ENCODE measurements at places on chromosomes 5 and 9.
A peak's percentile ranks its signal among the peaks of the same experiment; 100 is the strongest.

- no peak for DNase-seq
These were observed 175.1 kb upstream of the MSX2 start for GRCh38 chr5:174549254-174549653.

DNA sequence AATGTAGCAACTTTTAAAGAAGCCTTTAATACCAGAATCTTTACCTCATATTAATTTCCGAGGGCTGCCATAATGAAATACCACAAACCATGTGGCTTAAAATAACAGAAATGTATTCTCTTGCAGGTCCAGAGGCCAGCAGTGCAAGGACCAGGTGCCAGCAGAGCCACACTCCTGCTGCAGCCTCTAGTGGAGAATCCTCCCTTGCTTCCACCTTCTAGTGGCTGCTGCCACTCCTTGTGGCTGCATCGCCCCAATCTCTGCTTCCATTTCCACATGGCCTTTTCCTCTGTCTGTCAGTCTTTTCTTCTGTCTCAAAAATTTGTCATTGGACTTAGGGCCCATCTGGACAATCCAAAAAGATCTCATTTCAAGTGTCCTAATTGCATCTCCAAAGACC lies 401.5 kb downstream of the EFNA5 start:
- no peak for DNase-seq

DNA sequence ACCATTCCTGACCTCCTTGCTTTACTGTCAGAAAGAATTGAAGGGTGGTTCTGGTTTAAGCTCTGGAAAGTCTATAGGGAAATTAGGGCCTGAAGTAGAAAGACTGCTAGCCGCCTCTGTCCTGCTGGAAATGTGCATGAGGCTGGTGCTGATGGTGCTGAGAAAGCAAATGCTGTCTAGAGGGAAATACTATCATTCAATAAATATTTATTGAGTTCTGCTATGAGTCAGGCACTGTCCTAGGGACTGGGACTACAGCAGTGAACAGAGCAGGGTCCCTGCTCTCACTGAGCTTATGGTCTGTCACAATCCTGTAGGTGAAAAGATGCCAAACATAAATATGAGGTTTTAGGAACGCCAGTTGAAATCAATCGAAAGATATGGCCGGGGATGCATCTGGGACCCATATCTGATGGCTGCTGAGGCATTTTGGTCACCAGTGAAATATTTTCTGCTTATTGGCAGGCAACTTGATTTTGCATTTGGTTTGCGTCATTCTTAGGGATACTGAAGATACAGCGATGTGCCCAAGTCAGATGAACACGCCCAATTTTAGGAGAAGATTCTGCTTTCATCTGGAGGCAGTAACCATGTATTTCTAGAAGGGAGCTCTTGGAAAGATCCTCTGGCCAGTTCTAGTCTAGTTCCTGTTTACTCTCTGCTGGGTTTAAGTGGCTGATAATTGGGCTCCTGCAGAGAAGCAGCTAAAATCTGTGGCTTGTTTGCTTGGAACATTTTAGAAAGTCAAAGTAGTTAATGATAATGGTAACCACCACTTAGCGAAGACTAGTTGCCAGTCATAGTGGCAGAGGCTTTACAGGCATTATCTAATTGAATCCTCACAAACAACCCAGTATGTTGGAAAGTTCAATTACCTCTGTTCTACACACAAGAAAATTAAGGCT lies 73.3 kb downstream of the INSYN2B start:
- DNase-seq: no peak

GRCh38 chr5:129771058-129771838 lies 23.4 kb downstream of the MINAR2 start:
- peak; percentile 81 for DNase-seq

DNA sequence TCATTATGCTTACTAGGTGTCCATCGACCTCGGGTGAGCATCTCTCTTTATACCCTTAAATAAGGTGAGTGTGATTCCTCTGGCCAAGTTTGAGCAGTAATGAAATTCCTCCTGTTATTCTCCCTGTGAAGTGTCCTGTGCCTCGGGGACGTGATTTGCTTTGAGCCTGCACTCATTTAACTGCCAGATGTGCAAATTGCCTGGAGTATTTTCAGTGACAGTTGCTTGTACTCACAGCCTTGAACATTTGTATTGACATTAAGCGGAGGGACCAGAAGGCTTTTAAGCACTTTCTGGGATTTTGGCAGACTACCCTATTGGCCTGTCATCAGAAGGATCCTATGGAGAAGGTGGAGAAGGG lies 126.9 kb downstream of the DOCK2 start:
- no peak for DNase-seq

GRCh38 chr5:157679801-157680200 lies 8.5 kb downstream of the C5orf52 start:
- no peak for DNase-seq

DNA sequence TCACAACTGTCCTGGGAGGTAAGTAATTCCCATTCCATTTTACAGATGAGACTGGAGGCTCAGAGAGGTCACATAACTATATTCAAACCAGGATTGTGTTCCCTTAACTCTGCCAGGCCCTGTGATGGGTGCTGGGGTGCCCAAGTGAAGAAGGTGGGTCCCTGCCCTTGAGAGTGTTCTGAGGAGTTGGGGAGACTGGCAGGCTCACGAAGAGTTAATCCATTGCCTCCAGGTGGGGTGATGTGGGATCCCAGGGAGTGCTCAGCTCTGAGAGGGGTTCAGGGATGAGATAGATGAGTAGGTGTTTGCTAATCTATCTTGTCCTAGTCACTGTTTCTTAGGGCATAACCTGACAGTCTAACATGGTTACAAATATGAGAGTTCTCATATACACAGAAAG lies 36.7 kb downstream of the GSN start:
- no peak for DNase-seq

DNA sequence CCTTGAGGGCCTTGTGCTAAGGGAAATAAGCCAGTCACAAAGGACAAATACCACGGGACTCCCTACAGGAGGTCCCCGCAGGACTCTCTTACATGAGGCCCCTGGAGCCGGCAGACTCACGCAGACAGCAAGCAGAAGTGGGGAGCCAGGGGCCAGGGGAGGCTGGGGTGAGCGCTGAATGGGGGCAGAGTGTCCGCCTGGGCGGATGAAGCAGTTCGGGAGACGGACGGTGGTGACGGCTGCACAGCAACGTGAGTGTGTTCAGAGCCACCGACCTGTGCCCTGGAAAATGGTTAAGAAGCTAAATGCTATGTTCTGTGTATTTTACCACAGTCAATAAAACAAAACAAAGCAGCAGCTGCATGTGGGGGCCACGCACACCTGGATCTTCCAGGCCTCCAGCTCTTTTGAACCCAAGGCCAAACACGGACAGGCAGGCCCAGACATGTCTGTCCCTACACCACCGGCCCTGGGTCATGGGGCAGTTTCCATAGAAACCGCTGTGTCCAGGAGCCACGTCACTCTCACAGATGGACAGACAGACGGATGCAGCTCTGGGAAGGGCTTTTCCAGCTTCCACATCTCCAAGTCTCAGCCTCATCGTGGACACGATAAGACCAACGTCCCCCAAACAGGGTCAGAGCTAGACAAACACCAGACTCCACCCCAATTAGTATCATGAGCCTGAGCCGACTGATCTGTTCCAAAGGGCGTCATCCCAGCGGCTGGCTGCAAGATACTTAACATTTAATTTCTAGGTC lies 103.9 kb downstream of the VAV2 start:
- DNase-seq: peak; percentile 54

DNA sequence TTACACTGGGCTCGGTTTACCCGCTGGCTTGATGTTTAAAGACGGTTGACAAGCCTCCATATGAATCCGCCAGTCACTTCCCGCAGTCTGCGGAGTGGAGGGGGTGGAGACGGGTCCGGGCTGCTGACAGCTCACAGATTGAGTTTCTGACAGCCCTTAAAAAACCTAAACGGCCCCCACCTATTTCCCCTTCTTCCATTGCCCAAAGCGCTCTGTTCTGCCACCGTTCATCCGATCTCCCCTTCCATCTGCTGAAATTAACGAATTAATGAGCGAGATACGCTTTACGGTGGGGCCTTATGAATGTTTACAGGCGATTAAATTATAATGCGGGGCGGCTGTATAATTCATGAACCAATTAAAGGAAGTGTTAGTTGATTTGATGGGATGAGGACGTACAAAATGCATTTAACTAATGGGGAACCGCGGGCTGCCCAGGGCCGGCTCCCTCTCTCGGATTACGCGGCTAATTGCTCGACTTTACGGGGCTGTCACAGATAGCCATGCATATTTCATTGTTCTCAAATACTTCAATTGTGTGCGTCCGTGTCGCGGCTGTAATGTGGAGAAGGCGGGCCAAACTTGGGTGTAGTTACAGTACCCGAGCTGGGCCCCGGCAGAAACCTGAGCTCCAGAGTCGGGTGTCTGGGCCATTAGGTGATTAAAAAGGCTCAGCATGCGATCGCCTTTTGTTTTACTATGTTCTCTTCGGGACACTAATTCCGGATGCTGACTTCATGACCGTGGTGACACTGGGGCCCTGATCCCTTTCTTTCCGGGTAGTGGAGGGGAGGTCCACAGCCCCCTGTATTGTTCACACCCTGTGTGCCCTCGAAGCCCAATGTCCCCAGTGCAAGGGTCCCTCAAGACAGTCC lies 74.9 kb downstream of the GTF3C4 start:
- no peak for DNase-seq

GRCh38 chr9:84141741-84142370 lies 161.3 kb downstream of the RMI1 start:
- no peak for DNase-seq

- DNase-seq: peak; percentile 95
These were observed 32.5 kb downstream of the LEAP2 start for GRCh38 chr5:132905938-132906337.

GRCh38 chr9:4174546-4175175 lies 125.2 kb downstream of the GLIS3 start:
- DNase-seq: peak; percentile 36

DNA sequence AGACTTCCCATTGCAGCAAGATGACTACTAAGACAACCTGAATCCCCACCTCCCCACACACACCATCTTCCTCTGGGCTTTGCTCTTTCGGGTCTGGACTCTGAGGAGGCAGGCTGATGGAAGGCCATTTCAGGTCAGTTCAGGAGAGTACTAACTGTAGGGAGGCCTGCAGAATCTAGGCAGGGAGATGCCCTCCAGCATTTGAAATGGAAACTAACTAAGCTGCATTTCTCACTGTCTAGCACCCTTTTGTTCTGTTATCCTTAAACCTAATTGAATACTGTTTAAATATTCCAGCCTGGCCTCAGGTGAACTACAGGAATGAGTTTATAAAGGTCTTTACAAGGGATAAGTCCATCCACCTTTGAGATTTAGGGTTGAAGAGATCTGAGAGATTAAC lies 4.9 kb upstream of the TBCA start:
- DNase-seq: no peak

- DNase-seq: no peak
These were observed 24.2 kb upstream of the ELAVL2 start for GRCh38 chr9:23850242-23850689.

- DNase-seq: no peak
These were observed 99.4 kb downstream of the RMI1 start for GRCh38 chr9:84079994-84080393.

DNA sequence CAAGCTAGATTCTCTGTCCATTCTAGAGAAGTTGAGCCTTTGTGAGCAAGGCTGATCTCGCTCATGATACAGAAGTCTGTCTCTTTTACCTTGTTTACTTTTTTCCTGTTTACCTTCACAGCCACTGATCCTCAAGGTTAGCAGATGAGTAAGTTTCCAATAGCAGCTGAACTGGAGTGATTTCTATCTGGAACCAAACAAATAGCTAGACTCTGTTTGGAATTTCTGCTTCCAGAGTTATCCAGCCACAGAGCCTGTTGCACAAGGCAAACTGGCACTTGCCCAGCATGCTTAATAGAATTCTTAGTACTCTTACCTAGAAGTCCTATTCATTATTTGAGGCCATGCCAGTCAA lies 12.8 kb upstream of the PANK3 start:
- DNase-seq: peak; percentile 66

DNA sequence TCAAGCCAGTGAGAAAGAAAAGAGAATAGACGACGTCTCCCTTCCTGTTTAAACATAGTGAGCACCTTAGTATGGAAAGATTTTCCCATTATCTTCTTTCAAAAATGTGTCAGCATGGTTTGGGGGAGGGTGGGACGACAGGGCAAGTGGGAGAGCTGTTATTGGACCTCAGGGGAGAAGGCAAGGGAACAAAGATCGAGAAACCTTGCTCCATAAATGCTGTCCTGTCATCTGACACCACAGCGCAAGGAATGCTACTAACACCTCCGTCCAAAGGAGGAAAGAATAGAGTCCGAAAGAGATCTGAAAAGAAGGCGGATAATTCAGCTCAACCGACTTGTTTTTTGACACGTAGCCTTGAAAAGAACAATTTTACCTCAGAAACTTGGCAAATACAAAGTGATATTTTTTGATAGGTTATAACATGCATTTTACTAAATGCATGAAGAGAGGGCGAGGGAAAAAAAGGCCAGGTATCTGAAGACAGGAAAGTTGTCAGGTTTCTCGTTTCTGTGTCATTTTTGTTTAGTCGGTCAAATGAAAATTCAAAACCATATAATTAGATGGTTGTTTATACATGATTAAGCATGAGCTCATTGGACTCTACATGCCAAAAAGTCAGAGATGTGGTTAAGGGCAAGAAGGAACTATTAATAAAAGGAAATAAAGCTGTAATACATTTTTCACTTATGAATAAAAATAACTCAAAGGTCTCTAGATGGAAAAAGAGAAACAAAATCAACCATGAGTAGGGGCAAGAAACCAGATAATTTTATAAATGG lies 155.7 kb downstream of the GLIS3 start:
- peak; percentile 37 for DNase-seq

DNA sequence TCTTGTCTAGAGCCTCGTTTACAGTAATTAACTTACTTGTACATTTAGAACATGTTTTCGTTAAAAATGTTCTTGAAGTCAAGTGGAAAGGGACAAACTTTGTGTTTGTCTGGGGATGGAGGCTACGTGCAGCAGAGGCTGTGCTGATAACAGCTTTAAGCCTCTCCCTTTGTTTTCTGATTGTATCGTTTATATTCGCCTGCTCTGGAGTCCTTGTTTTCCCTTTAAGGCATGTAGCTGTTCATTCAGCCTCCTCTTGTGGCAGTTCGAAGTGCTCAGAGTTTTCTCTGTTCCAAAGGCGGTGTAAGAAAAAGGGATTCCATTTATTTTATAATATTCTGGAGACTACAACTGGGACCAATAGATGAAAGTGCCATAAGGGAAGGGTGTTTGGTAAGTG lies 1.9 kb downstream of the SLC36A1 start:
- no peak for DNase-seq
